ENCODE measurements at places on chromosomes 4 and X.

GRCh38 chrX:65516756-65517155 lies 17.8 kb downstream of the LAS1L start:
- DNase-seq, result no peak

DNA sequence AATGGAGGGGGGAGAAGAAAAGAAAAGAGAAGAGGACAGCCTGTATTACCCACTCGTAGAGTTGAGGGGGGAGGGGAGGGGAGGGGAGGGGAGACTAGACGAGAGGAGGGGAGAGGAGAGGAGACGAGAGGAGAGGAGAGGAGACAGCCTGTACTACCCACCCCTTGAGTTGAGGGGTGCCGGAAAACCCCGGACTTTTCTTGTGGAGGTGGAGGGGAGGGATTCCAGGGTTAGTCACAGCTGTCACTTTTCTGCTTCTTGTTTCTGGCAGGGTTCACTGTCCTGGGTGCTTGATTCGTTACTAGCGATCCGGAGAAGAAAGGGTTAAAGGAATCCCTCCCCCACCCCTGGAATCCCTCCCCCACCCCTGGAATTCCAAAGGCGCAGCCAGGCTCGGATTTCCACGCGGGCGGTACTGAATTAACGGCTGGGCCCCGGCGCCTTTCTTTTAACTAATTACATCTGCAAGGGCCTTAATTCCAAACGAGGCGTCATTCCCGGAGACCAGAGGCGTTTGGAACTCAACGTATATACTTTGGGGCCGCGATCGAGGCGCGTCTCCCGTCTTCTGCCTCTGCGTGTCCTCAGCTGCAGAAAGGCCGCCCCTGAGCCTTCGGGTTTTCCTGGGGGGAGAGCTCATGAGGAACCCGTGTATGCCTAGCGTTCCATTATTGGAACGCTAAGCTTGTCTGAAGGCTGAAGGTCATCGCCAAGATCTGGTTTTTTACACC lies 20.1 kb upstream of the CSF2RA start:
- peak; percentile 68 for DNase-seq

DNA sequence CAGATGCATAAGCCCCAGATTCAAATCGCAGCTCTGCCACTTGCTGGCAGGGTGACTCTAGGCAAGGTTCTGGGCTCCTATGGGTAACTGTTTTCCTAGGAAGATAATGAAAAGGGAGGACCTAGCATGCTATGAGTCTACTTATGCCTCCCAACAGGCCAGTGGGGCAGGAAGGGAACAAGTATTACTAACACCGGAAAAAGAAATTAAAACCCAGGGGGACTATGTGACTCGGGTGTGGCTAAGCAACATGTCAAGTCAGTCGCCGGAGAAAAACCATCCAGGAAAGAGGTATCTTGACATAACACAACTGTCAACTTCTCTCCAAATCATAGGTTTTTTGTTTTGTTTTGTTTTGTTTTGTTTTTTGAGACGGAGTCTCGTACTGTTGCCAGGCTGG lies 45.5 kb upstream of the RBPJ start:
- no peak for DNase-seq

DNA sequence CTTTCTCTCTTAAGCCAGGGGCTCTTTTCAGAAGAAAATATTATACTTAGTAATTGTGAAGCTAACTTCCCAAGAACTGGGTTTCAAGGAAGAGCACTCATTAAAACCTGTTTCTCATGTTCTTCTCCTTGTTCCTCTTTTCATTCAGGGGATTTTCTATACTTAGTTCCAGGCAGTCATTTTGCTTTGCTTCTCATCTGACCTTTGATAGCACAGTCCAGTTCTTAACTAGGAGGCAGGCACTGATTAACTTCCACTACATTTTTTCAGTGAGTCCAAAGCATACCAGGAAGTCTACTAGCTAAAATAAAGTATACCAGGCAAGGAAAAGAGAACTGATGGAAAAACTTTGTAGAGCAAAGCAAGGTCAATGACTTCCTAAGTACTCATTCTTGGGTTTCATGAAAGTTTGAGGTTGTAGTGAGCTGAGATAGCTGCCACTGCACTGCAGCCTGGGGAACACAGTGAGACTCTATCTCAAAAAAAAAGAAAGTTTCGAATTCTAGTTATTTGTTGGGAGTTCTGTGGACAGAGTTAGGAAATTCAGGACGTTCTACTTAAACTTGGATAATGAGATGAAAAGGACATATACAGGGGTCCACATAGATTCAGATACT lies 190.1 kb upstream of the HS3ST1 start:
- no peak for DNase-seq

- no peak for DNase-seq
Observed at GRCh38 chrX:2370456-2370855, 130.3 kb downstream of the DHRSX start.

All from HAP-1 (cell line).